Stimulated activated CD8-positive, alpha-beta memory T cell treated with anti-CD3 and anti-CD28 coated beads, Interleukin-7, amount 100 ng/mL, for 1 hour (primary cell): ENCODE measurements at places on chromosomes 5 and 9.

DNA sequence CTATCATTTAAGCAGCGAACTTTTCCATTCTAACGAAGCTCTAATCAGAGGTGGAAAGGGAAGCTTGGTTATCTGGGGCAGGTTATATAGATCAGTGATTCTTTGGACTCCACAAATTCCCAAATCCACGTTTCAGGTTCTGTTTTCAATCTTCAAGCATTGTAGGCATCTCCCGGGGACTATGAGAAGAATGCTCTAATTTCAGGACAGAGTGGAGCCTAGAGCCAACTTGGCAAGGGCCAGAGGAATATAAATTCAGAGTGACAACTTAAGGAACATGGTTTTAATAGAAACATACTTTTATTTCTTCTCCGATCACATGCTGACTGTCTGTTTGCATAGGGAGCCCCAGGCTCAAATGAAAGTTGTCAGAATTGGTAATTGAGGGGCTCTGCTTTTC is 514.0 kb upstream of the KLF4 start:
- DNase-seq: no peak

DNA sequence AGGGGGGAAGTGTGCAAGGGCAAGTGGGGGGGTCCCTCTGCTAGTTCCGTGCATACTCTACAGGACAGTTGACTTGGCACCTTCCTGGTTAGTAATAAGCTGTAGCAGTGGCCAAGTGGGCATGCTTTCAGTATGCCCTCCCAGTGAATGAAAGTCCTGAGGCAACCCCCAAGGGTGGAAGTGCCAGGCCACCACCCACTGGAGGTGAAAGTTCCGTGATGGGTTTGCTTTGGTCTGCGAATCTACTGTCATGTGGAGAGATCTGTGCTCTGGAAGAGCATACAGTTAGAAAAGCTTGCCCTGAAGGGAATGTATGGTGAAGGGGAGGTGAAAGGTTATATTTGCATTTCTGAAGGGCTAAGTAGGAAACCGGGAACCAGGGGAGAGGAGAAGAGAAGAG is 10.3 kb downstream of the FXN start:
- no peak for DNase-seq

- no peak for DNase-seq
Measured at GRCh38 chr5:28967848-28968247, 1929.5 kb upstream of the CDH9 start.

- DNase-seq: no peak
Measured at GRCh38 chr9:76271755-76272154, 122.5 kb downstream of the RFK start.

DNA sequence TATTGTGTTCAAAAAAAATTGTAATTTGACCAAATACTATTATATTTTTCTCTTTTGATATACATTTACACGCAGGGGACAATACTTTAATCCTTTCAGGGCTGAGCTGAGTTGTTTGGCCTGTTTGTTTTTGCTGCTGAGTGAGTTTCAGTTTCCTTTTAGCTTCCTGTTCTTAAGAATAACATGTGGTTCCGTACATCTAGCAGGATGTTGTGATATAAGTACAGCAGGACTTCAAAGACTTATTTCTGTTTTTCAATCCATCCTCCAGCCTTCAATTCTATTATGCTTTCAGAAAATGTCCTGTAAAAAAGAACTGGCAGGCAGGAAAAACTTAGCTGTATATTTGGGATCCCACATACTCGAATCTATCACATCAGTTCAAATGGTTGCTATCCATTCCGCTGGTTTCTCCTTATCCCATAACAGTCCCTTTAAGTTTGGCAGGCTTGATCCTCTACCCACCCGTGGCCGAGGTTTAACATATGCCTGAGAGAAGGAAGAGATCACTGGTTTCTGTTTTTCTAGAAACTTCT is 1037.3 kb upstream of the ACO1 start:
- no peak for DNase-seq

- DNase-seq: no peak
Measured at GRCh38 chr5:31901807-31902530, 263.0 kb downstream of the PDZD2 start.

DNA sequence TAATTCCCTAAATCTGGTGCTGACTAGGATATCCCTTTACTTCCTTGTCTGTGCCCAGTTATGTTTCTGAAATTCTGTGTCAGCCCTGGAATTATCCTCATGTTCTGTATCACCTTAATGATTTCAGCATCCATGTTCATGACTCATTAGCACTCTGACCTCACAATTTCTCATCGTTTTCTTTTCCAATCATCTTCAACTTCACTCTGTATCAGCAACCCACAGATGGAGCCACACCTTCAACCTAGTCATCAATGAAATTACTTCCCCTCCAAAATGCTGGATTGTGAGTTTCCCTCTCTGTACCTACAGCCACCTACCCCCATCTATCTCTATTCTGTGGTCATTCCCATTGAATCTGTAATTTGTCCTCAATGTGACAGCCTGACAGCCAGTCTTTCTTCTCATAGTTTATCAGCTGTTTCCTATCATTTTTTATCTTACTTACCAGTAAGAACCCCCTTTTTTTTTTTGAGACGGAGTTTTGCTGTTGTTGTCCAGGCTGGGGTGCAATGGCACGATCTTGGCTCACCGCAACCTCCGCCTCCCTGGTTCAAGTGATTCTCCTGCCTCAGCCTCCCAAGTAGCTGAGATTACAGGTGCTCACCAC is 3.1 kb upstream of the IL6ST start:
- DNase-seq: no peak

- no peak for DNase-seq
Measured at GRCh38 chr9:72703574-72703973, 182.2 kb downstream of the TMC1 start.

DNA sequence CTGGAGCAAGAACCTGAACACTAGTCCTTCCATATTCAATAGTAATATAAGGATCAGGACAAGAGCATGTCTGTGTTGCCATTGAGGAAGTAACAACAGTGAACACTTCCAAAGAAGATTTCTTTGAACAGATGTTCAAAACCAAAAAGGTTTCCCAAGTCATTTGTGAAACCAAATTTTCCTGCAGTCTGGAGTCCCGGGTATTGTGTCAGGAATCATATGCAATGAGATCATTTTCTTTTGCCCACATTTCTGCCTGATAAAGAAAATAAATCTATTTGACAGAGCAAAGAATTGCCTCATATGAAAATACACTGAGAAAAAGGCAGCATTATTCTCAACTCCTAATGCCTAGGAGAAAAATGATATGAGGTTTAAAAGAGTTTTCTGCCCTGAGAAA is 151.7 kb downstream of the SNX18 start:
- no peak for DNase-seq

- DNase-seq: no peak
Measured at GRCh38 chr5:172943283-172943841, 15.9 kb upstream of the RPL26L1 start.

DNA sequence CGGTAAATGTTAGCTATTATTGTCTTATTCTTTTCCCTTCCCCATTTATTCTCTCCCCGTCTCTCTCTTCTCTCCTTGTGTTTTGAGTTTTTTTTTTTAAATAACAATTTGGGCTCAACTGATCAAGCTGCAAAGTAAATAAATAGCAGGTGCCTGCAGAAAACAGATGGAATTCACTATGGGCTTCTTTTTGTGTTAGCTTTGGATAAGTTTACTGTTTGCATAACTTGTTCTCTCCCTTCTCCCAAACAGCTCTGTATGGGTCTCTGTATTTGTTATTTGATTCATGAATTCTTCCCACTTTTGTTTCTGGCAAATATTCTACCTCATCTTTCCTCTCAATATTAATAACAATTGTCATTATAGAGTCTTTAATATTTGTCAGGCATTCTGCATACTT is 111.8 kb upstream of the ASTN2 start:
- no peak for DNase-seq

GRCh38 chr5:58015175-58015574 is 444.7 kb downstream of the PLK2 start:
- DNase-seq: no peak

- DNase-seq: no peak
Measured at GRCh38 chr5:51582871-51583394, 199.7 kb downstream of the ISL1 start.

GRCh38 chr5:107915176-107915812 is 244.6 kb upstream of the EFNA5 start:
- DNase-seq: no peak

DNA sequence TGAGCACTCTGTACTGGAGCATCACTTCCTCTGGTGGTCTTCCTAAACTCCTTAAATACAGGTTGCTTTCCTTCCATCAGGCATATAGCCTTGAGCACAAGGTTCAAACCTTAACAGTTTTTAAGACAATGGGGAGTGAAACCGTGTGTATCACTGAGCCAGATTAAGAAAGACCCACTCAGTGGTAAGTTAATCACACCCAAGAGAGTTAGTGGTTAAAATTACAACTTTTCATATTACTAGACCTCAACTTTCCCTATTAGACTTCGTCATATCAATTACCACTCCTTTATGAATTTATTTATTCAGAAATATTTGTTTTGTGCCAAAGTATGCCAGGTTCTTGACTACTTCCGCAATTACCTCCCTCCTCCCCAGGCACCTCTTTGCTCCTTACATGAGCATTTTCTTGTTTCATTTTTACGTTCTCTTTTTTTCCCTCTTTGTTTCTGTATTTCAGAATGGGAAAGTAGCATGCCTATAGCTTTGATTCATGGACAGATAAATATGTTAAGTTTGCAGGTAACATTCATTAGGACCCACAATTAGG is 351.0 kb downstream of the KIAA0825 start:
- DNase-seq: no peak

DNA sequence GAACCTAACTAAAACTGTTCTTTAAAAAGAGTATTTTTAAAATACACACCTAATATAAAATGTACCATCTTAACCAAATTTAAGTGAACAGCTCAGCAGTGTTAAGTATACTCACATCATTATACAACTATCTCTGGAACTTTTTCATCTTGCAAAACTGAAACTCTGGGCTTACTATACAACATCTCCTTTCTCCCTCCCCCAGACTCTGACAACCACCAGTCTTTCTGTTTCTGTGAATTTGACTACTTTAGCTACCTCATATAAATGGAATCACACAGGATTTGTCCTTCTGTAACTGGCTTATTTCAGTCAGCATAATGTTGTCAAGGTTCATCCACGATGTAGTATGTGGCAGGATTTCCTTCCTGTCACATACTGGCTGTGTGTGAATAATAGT is 93.5 kb downstream of the FOXD1 start:
- no peak for DNase-seq

DNA sequence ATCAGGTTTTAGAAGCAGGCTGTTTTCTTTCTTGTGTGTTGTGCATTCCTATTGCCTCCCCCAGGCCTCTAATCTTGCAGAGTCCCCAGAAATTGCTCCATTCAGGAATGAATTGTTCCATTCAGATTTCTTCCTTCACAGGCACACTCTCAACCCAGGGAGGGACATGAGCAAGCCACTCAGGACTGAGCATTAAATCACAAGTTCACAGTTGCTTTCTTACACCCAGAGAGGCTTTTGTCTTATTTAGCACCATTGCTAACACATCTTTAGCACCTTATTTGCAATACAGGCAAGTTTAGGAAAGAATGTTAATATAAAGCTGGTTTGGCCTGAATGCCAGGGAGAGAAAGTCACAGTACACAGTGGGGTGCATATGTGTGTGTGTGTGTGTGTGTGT is 221.4 kb downstream of the RAB3C start:
- DNase-seq: no peak

- no peak for DNase-seq
Measured at GRCh38 chr5:43482490-43483297, 971 bp downstream of the TMEM267 start.

- no peak for DNase-seq
Measured at GRCh38 chr5:7078901-7079300, 317.0 kb upstream of the ADCY2 start.

GRCh38 chr5:93249651-93250289 is 331.2 kb downstream of the NR2F1-AS1 start:
- no peak for DNase-seq

- DNase-seq: no peak
Measured at GRCh38 chr5:169591636-169592035, 8.1 kb downstream of the SPDL1 start.

DNA sequence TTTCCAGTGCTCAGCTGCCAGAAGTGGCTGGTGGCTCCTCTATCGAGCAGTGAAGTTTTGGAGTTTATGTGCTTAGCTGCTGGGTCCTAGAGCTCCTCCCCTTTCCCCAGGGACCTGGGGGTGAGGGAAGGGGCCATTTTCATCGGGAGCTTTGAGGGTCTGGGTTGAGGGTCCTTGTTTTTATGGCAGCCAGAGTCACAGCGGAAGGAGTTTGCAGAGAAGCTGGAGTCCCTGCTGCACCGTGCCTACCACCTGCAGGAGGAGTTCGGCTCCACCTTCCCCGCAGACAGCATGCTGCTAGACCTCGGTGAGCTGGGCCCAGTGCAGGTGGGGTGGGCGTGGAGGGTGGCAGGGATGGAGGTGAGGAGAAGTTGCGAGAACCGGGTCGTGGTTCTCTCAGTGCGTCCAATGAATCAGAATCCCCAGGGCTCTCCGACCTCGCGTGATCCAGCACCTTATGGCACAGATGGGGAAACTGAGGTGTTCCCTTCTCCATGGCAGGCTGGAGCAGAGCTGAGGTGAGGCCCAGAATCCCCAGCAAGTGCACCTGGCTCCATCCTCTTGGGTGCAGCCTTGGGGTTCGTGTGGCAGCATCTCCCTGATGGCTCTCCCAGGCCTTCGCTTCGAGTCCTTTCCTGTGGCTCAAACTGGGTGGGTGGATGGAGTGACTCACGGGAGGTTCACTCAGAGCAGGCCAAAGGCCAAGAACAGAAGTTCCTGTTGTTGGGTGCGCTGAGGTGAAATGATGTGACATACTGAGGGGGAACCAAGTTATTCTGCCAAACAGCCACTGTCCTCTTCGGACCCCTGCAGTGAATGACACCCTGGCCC is 21.7 kb upstream of the DOLPP1 start:
- DNase-seq: no peak

DNA sequence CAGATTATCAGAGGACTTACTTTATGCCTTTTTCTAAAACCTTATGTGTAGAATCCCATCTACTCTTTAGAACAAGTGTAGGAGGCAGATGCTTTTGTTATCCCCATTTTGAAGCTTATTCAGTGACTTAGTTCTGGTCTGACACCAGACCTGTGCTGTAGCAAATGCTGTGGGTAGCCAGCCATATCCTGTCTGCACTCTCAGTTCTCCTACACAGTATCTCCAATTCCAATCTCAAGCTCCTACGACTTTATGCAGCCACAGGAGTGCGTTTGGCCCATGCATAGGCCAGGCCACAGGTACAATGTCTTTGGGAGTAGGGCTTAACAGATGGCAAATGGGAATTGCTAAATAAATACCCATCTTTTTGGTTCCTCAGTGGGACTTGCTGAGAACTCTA is 292.6 kb downstream of the MCTP1 start:
- no peak for DNase-seq

- DNase-seq: no peak
Measured at GRCh38 chr9:117542021-117542420, 127.2 kb upstream of the ASTN2 start.

- no peak for DNase-seq
Measured at GRCh38 chr5:173858670-173859407, 29.3 kb upstream of the CPEB4 start.

DNA sequence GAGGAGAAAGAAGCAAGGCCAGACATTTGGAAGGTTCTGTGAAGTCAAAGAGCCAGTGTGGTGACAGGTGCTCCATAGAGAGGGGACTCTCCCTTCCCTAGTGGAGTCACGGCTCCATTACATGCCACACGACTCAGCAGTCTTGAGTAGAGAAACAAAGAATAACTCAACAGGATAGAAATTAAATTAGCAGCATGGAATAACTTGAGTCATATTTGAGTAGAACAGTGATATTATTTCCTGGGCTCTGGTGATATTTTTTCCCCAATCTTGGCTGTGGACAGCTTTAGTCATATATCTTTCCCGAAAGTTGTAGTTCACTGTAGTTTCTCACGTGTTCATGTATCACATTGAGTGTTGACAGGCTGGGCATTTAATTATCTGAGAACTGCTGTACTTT is 149.7 kb upstream of the EFNA5 start:
- no peak for DNase-seq

- no peak for DNase-seq
Measured at GRCh38 chr5:84885485-84886258, 501.0 kb upstream of the EDIL3 start.
